Stomach (tissue), 19 donors: ENCODE measurements at places on chromosomes 2 and 18.

- DNase-seq: no peak
- no peaks in the 10 kb centered on the region for H3K4me1 ChIP-seq
- no peak overlapping the region for H3K4me3 ChIP-seq
- H3K36me3 ChIP-seq: no peaks in the 10 kb centered on the region
These were observed 381.0 kb downstream of the MTX2 start for GRCh38 chr2:176650104-176650837.

- H3K27ac ChIP-seq: no peak overlapping the region
- no peaks in the 10 kb centered on the region for H3K4me1 ChIP-seq
- no peak for DNase-seq
- H3K36me3 ChIP-seq: no peaks in the 10 kb centered on the region
- H3K27me3 ChIP-seq: no peaks in the 10 kb centered on the region
These were observed 29.0 kb upstream of the CALCRL start for GRCh38 chr2:187477051-187477450.

DNA sequence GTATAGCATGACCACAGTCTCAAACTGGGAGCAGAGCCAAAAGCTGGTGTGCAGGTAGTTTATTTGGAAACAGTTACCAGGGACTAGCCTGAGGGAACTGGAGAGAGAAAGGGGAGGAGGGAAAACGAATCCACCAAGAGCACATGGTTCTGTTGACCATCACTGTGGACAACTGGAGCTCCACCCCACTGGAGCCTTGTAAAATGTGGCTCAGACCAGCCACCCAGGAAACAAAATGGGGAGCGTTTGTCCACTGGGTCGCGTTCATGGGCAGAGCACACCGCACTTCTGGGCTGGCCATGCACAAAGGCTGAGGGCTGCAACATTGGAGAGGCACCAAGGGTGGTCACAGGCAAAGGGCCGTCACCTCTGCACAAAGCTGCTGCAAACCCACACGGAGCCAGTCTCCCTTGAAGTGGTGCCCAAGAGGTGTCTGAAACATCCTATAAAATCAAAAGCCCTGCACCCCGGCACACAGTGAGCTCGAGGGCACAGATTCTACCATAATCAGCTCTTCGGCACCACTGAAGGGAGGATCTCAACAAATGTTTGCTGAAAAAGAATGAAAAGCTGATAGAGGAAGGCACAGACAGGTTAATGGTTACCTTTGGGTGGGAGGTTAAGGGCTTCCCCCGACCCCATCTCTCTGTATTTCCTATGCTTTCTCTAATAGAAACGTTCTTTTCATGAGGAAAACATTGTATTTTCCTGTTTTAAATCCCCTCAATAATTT is 192.9 kb downstream of the INHBB start:
- H3K27me3 ChIP-seq: no peaks in the 10 kb centered on the region
- no peak for DNase-seq
- H3K4me1 ChIP-seq: peaks cover 12% of the 10 kb centered on the region
- H3K4me3 ChIP-seq: no peak overlapping the region

DNA sequence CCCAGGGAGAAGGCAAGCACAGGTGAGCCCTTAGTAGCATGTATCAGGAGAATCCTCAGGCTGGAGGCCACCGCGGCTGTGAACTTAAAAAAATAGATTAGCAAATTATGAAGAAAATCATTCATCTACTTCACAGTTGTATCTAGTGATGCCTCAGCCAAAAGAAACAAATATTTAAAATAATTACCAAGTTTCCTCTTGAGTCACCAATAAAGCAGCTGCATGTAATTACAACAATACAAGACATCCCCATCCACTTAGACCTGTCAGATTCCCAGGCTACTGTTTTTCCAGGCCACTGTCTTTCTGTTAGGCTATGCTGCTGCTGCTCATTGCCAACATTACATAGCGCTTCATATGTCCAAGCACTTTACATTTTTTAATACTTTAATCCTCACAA is 54.6 kb upstream of the PHLPP1 start:
- H3K4me1 ChIP-seq: no peaks in the 10 kb centered on the region
- H3K36me3 ChIP-seq: no peaks in the 10 kb centered on the region
- no peaks in the 10 kb centered on the region for H3K27me3 ChIP-seq
- no peak for DNase-seq

DNA sequence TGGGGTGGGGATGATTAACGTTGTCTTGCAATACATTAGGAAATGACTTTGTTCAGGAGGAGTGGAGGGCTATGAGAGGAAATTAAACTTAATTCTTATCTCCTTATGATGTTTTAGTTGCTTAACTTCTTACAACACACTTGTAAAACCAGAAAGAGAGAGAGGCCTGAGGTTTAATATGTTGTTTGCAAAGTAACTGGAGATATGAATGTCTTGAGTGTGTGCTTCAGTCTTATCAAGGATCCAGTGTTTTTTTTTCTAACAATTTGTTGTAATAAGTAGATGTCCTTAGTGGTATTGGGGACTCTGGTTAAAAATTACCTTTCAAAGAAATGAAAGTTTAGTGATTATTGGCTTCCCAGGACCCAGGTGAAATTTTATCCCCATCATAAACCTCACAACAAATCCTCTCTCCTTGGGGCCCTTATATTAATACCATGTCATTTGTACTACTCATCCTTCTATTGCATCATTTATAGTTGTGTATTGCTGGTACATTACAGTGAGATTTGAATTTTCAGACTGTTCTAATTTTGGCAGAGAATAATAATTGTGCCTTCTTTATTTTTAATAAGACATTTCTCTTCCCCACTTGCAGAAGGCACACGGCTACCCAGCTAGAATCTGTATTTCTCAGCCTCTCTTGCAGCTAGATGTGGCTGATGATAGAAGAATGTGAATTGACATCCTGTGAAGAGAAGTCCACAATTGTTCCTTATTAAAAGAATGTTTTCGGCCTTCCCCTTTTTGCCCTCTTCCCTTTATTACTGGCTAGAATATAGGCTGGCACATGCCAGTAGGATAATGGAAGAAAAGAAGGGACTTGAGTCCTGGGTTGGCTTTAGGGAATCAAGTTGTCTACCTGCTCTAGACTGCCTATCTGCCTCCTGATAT is 91.9 kb upstream of the CXCR4 start:
- H3K36me3 ChIP-seq: no peaks in the 10 kb centered on the region
- DNase-seq: no peak
- no peaks in the 10 kb centered on the region for H3K27me3 ChIP-seq

DNA sequence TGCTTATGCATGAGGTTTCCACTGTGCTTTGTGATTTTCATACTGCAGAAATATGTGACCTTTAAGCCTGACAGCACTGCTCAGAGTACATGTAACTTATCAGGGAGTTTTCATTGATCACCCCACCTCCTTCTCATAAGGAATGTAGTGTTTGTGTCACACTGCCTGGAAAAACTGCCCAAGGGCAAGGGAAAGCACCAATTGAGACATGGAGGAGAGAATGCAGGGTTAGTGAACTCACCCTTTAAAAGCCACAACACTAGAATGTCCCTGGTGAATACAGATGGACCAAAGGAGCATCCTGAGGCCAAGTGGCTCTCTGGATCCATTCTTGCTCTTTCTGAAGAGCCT is 147.2 kb upstream of the SPATS2L start:
- H3K27me3 ChIP-seq: no peaks in the 10 kb centered on the region
- DNase-seq: peak; percentile 20
- no peaks in the 10 kb centered on the region for H3K4me1 ChIP-seq
- H3K36me3 ChIP-seq: no peaks in the 10 kb centered on the region
- no peak overlapping the region for H3K27ac ChIP-seq
- no peak overlapping the region for H3K4me3 ChIP-seq
